ENCODE measurements at places on chromosomes 1 and 21. TPM values are rescaled to one million over a fixed set of nuclear protein-coding genes. Genes with fewer than 3 reads are reported as not detected.

The ETNK2 gene
- 13.0 TPM for total RNA-seq

The EPHA10 gene
- total RNA-seq: under 0.01 TPM

The CELA2A gene
- total RNA-seq: not detected

The FLG2 gene
- not detected for total RNA-seq

The TMIGD3 gene
- total RNA-seq: not detected

The CELA3A gene
- not detected for total RNA-seq

The PSMB2 gene
- 18.2 TPM for total RNA-seq

The ADGRL4 gene
- total RNA-seq: 121 TPM

The CDCA8 gene
- total RNA-seq: 8.1 TPM

The NBPF6 gene
- total RNA-seq: not detected

The OR10J1 gene
- not detected for total RNA-seq

DNA sequence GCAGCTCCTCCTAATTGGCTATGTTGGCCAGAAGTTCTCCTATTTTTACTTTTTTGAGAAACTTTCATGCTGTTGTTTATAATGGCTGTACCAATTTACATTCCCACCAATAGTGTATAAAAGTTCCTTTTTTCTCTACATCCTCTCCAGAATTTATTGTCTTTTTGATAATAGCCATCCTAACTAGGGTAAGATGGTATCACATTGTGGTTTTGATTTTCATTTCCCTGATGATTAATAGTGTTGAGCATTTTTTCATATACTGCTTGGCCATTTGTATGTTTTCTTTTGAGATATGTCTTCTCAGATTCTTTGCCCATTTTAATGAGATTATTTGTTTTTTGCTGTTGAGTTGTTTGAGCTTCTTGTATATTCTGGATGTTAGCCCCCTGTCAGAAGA lies 46.8 kb downstream of the NTMT2 start:
- DNase-seq: no peak

GRCh38 chr1:115722221-115722620 lies 46.3 kb downstream of the CASQ2 start:
- no peak for DNase-seq

DNA sequence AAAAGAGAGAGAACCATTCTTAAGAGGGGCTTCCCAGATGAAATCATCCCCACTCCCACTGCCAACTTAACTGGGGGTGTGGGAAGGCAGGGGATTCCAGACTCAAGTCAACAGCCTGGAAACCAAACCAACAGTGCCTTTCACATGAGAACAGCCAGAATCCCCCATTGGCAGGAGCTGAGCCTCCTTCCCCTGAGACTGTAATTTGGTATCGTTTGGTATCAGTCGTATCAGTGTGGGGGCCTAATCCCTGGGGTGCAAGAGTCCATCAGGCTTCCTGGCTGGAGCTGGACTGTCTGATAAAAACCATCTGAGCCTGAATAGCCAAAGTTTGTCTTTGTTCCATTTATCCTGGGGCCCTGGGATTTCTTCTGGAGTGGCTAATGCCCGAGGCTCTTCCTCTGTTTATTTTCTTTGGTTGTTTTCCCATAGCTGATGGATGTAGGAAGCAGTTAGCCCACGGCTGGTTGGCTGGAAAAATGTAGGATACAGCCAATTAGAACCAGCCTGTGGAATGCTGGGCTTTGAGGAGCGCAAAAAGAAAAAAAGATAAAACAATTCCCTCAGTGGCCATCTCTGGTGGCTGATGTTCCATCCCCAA lies 84.6 kb downstream of the LAMC2 start:
- peak; percentile 67 for DNase-seq

GRCh38 chr1:172359491-172359999 lies 60.9 kb upstream of the C1orf105 start:
- peak; percentile 76 for DNase-seq

DNA sequence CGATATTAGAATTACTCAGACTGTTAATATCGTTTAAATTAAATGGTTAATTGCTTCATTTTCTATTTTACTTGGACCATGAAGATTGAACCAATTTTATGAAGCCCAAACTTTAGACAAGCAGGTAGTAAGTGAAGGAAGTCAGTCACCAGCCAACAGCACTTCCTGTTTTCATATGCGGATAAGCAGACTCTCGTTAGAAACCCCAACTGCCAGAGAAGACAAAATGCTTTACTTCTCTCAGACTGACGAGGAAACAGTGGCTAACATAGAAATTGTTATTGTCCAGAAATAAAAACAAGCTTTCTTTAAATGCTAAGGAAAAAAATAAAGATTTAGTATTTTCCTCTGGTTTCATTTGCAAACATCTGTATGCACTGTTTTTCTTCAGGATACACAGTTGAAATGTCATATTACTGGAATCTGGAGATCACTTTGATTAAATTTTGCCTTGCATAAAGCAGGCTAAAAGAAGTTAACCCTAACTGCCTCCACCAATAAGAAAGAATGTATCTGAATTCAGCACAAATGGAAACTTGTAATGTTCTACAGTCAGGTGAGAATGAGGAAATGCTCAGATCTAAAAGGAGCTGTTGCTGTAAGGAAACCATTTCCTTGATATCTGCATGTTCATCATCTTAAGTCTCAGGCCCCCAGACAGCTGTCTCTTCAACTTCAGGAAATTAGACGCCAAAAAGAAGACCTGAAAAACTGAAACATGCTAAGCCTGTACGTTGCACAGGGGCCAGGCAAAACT lies 129.8 kb upstream of the SAMSN1 start:
- no peak for DNase-seq

GRCh38 chr21:25635310-25635709 lies 3.7 kb upstream of the JAM2 start:
- no peak for DNase-seq

- DNase-seq: no peak
Observed at GRCh38 chr1:41486371-41487125, 2.1 kb upstream of the EDN2 start.

DNA sequence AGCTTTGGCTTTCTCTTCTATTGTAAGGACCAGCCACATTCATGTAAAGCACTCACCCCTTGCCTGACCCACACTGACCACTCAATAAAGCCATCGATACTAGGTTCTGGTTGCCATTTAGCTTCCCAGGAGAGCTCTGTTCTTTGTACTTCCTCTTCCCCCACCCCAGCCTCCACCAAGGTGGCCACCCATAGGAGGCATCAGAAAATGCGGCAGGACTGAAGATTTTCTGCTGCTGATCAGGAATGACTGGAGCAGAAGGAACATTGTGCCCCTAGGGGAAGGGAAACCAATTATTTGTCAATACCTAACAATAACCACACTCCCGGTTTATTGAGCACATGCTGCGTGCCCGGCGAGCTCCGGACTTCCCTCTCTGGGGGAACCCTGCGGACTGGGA lies 5.2 kb upstream of the SMIM12 start:
- DNase-seq: no peak

- DNase-seq: no peak
Observed at GRCh38 chr1:118479351-118479750, 294.3 kb upstream of the SPAG17 start.

GRCh38 chr1:158833264-158833663 lies 2.1 kb downstream of the MNDA start:
- no peak for DNase-seq

GRCh38 chr1:14138135-14138506 lies 438.1 kb downstream of the PRDM2 start:
- DNase-seq: no peak

- no peak for DNase-seq
Observed at GRCh38 chr1:208974717-208975116, 608.8 kb upstream of the CAMK1G start.

GRCh38 chr1:21924503-21925005 lies 12.6 kb downstream of the HSPG2 start:
- peak; percentile 95 for DNase-seq

- DNase-seq: peak; percentile 73
Observed at GRCh38 chr1:226697151-226697928, 41.7 kb downstream of the ITPKB start.

- DNase-seq: no peak
Observed at GRCh38 chr21:36075171-36075570, 5.3 kb downstream of the CBR1 start.

GRCh38 chr1:29575826-29576225 lies 339.5 kb downstream of the PTPRU start:
- no peak for DNase-seq

DNA sequence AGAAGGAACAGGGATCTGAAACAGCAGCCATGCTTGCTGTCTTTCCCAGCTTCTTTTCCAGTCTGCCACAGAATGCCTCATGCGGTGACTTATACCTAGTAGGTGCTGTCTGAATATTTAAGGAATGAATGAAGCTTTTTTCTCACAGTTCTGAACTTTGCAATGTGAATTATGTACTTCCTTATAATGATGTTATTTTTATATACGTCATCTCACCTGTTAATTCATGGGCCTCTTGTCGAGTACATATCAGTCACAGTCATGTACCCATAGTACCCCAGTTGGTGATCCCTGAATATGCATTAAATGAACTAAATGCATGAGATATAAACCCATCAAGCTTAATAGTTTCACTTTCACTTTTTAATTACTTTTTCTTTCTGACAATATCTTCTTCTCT lies 132.7 kb downstream of the NTNG1 start:
- no peak for DNase-seq

- no peak for DNase-seq
Observed at GRCh38 chr1:7425229-7425628, 345.9 kb upstream of the VAMP3 start.

DNA sequence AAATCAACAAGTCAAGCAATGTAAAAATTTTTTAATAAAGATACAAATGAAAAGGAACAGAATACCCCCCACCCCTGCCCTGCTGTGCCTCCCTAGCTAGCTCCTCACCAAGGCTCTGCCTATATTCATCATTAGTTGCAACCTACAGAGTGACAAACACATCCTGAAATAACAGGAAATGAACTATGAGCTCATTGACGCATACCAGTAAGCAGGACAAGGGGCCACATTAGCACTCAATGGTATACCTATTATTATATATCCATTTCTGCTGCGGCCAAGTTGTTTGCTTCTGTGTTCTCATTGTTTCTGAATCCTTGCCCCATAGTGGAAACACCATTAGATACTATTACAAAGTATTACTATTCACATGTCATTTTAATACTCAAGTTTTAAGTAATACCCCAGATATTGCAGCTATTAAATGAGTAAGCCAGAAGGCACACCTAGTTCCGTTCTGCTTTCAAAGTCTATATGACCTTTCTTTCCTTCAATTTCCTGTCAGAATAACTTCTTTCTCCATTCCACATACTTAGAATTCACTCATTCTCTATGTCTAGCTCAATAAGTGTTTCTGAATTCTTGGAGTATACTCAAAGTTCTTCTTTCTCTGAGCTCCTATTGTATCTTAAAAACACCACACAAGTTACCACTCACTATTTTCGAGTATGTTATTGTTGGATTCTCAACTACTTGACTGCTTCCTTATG lies 1214.9 kb downstream of the PLA2G4A start:
- DNase-seq: peak; percentile 92

- peak; percentile 30 for DNase-seq
Observed at GRCh38 chr1:176559878-176560277, 96.9 kb downstream of the PAPPA2 start.

DNA sequence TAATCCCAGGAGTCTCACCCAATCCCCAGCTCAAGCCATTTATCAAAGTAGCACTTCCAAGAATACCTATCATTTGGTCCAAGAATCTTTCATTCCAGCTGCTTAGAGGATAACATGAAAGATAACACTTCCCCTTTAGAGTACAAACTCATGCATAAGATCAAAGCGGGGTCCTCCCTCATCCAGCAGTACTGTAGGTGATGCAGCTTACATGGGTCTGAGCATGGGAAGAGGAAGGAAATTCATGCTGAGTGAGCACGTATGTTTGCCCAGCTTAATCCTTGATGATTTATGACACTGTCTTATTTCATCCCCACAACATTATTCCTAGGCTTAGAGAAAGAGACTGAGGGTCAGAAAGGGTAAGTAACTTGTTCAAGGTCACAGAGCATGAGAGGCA lies 167.1 kb upstream of the GJB5 start:
- DNase-seq: no peak

DNA sequence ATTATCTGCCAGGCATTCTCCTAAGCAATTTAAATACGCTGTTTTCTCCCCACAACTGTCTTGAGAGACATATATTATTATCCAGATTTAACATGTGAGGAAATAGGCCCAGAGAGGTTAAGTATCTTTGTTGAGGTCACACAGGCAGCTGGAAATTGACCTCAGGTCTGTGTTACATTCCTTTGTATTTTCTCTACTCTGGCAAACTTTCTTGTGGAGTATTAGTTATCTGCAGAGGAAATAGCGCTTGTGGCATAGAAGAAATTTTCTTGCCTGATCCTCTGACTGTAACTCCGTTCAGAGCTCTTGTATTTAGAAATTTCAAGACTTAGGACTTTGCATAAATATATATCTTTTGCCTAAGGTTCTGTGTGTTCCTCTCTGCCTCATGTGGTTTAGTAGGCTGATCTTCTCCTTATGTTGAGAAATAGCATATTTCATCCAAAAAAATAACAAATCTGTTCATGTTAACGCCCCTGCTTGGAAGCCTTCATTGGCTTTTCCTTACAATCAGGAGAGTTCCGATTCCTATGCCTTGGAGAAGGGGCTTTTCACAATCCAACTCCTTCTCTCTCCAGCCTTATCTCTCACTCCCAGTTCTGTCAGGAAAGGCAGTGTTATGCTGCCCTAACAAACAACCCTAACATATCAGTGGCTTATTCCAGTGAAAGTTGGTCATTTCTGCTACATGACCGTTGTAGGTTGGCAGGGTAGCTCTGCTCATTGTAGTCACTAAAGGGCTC lies 2.5 kb upstream of the JUN start:
- DNase-seq: no peak

- DNase-seq: no peak
Observed at GRCh38 chr21:31107871-31108270, 69.6 kb upstream of the KRTAP19-8 start.

DNA sequence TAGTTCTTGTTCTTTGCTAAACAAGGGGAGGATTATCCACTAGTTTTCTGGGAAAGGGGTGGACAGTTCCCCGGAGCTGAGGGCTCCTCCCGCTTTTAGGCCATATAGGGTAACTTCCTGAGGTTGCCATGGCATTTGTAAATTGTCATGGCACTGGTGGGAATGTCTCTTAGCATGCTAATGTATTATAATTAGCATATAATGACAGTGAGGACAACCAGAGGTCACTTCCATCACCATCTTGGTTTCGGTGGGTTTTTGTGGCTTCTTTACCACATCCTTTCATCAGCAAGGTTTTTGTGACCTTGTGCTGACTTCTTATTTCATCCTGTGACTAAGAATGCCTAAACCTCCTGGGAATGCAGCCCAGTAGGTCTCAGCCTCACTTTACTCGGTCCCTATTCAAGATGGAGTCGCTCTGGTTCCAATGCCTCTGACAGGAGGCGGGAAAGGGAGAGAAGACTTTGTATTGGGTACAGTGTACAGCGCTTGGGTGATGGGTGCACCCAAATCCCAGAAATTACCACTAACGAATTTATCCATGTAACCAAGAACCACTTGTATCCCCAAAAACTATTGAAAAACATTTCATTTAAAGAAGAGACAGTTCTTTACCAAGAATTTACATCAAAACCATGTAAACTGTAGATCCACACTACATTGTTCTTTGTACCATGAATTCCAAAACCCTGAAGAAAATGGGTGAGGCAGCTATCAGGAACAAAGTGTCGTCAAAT lies 8.7 kb upstream of the SLC2A5 start:
- no peak for DNase-seq

DNA sequence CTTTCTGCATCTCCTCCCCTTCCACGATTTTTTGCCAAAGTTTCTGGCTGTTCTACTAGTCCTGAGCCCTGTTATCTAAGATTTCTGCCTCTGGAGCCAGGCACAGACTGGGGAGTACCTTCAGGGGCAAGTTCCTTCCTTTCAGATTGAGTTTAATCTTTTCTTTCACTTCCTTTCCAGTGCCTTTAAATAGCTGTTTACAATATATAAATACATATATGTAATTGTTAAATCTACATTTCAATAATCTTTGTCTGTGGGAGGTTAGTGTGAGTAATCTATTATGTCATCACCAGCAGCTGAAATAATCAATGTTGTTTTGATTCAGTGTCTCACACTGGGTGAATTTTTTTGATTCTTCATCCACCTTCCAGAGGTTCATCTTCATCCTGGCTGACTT lies 31.8 kb downstream of the DIPK1A start:
- DNase-seq: no peak

Data from dermis microvascular lymphatic vessel endothelial cell (primary cell).